ENCODE measurements at places on chromosomes 1 and 21. TPM values are rescaled to one million over a fixed set of nuclear protein-coding genes. Genes with fewer than 3 reads are reported as not detected.

The JAM2 gene
- 8.3 TPM for total RNA-seq

The VWA5B1 gene
- 2.1 TPM for total RNA-seq

DNA sequence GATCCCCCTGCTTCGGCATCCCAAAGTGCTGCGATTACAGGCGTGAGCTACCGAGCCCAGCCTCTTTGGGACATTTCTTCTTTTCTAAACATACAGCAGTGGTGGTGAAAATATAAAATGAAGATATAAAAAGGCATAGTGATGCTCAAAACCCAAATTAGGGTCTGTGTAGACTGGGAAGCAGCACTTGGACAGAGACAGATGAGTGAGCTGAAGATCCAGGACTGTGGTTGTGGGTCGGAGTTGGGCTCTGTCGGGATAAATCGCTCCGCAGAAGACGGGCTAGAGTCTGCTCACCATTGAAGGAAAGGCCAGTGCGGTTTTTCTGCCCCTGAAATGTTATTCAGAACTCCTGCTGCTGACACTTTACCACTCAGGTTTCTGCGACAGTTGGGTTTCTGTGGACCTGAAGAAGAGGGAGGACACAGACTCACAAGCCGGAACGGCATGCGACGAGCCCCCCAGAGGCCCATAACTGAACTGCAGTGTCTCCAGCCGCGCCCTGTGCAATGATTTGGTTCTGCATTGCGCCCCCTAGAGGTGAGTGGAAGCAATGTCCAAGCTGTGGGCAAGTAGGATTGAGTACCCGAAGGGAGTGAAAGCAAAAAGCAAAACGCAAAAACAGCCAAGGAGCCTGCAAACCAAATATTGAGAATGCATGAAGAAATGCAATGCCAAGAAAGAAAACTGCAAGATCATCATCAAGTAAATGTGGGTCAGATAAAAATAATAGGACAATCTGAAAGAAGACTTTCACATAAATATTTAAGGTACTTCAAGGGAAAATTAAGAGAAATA lies 66.6 kb downstream of the GABPA start:
- DNase-seq, result peak; percentile 83

DNA sequence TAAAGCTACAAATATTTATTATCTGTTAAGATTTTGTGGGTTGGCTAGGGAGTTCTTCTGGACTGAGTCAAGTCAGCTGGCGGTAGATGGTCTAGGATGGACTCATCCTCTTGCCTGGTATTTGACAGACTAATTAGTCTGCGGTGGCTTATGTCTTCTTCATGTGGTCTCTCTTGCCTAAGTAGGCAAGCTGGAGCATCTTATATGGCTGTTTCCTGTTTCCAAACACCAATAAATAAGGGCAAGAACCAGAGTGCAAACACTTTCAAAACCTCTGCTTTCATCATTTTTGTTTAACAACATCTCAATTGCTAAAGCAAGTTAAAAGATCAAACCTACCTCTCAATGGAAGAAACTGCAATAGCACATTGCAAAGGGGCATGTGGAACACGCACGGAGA lies 484.8 kb downstream of the PTPRC start:
- no peak for DNase-seq

DNA sequence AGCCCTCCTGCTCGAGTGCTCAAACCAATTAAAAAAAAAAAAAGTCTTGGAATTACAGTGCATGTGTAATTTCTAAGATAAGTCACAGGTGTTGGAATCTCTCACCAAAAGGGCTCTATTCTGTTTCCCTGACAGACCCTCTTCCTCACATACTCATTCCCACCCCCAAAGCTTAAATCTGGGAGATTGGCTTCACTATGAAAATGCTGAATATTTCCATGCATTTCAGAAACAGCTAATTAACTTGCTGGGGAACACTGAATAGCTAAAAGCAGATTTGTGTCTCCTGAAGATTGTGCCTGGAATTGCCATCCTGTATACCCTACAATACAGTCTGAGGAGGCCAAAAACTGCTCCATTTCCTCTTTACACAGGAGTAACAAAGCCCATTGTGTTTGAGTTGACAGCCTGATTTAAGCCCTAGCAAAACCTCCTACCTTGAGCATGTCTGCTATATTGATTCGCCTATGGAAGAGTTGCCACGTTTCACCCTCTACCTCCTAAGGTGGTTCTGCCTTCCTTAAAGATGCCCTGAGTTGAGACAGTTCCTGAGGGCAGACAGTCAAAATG lies 1.4 kb upstream of the PIK3R3 start:
- no peak for DNase-seq

DNA sequence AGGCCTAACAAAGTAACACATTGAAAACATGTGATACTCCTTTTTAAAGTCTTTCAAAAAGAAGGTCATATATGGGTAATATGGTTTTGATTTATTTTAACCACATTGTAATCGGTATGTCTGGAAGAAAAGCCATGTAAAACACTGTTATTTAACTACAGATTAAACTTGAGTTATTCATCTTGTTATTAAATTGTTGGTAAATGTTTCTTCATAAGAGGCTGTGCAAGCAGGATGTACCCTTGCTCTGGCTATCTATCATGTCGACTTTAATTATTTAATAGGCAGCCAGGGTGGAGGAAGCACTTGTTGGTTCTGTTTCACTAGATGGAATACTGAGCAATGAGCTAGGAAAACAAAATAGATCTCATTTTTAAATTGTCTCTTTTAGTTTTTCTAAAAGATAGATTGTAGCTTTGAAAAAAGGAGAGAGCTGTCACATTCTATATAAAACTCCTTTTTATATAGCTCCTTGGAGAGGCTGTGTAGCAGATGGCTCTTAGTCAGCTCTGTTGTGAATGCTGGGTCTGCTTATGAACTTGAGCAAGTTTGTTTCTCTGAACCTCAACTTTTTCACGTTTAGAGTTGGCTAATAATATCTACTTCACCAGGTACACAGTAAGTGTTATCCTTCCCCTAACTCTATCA lies 39.5 kb downstream of the LRRC8B start:
- no peak for DNase-seq

DNA sequence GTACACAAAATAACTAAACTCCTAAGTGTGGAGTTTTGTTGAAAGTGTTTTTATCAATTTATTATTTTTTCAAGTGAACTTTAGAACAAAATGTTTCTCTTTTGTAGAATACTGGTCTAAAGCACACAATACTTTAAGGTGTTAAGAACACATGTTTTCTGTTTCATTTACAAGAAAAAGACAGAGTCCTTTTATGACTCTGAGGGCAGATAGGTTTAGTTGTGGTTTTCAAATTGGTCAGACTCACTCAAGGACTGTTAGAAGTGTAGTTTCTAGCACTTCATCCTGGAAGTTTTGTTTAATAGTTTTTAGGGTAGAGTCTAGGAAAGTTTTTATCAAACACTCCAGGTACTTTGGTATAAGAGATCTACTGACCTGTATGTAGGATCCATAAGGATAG lies 376.5 kb downstream of the LRRIQ3 start:
- no peak for DNase-seq

GRCh38 chr1:31704271-31705079 lies 658 bp upstream of the COL16A1 start:
- no peak for DNase-seq

- DNase-seq, result no peak
Observed at GRCh38 chr1:36576118-36576517, 93.4 kb upstream of the CSF3R start.

GRCh38 chr1:11502516-11502915 lies 23.6 kb downstream of the DISP3 start:
- DNase-seq, result no peak

DNA sequence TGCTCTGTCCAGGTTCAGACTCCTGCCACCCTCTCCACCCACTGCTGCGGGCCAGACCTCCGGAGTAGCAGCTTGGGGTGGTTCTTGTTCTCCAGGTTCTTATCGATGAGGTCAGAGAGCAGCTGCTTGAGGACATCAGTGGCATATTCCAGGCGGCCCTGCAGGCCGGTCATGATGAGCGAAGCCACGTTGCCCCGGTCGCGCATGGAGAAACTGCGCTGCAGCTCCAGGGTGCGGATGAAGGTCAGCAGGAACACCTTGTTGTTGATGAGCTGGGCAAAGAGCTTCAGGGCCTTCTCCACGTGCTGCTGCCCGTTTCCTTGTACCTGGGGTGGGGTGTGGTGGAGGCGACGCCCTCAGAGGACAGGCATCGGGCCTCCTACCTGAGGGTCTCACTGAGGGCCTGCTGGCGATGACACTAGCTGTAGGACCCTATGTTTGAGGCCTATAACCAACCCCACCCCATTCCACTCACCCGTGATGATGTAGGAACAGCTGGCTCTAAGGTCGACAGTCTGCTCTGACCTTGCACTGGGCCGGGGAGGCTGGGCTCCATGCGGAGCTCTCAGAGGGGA lies 131.2 kb upstream of the CD34 start:
- DNase-seq, result no peak

GRCh38 chr1:159823406-159823805 lies 3.3 kb upstream of the SLAMF8 start:
- peak; percentile 38 for DNase-seq

- no peak for DNase-seq
Observed at GRCh38 chr1:21641967-21642739, 27.0 kb downstream of the RAP1GAP start.

GRCh38 chr1:57067863-57068262 lies 102.0 kb upstream of the C8B start:
- no peak for DNase-seq
